Neural crest cell (in vitro differentiated cells): ENCODE measurements at places on chromosomes 16 and 17.

- H3K27ac ChIP-seq, result no peak overlapping the region
- H3K4me3 ChIP-seq, result no peak overlapping the region
- H3K36me3 ChIP-seq, result no peaks in the 10 kb centered on the region
- H3K27me3 ChIP-seq, result peaks cover 5% of the 10 kb centered on the region
These were observed 1.7 kb downstream of the RPH3AL start for GRCh38 chr17:350706-351448.

- DNase-seq, result no peak
- H3K4me1 ChIP-seq, result peaks cover 9% of the 10 kb centered on the region
- no peak overlapping the region for H3K27ac ChIP-seq
- H3K4me3 ChIP-seq, result no peak overlapping the region
These were observed 199.5 kb downstream of the WWOX start for GRCh38 chr16:78298986-78299385.

GRCh38 chr16:54867302-54867832 lies 63.3 kb upstream of the IRX5 start:
- peaks cover 6% of the 10 kb centered on the region for H3K36me3 ChIP-seq
- no peak for DNase-seq
- peaks cover 3% of the 10 kb centered on the region for H3K4me1 ChIP-seq
- H3K27me3 ChIP-seq, result no peaks in the 10 kb centered on the region

DNA sequence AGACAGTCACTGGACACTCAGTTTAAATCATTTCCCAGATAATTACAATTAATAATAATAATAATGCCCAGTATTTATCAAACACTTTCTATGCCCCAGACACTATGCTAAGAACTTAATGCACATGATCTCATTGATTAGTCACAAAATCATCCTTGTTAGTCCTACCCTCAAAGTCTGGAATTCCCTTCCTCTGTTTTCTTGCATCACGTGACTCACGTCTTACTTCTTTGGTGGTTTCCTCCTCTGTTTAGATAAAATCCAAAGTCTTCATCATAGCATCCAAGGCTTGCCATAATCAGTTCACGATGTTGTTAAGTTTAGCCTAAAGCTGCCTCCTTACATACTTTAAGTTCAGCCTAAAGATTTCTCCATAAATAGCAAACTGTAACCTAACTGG lies 471.9 kb downstream of the PMP22 start:
- no peak for DNase-seq
- peaks cover 44% of the 10 kb centered on the region for H3K4me1 ChIP-seq
- no peak overlapping the region for H3K4me3 ChIP-seq
- H3K27ac ChIP-seq, result peak overlapping the region; percentile 7
